ENCODE measurements at places on chromosomes 6 and 20. TPM values are rescaled to one million over a fixed set of nuclear protein-coding genes. Genes with fewer than 3 reads are reported as not detected.
A peak's percentile ranks its signal among the peaks of the same experiment; 100 is the strongest.

DNA sequence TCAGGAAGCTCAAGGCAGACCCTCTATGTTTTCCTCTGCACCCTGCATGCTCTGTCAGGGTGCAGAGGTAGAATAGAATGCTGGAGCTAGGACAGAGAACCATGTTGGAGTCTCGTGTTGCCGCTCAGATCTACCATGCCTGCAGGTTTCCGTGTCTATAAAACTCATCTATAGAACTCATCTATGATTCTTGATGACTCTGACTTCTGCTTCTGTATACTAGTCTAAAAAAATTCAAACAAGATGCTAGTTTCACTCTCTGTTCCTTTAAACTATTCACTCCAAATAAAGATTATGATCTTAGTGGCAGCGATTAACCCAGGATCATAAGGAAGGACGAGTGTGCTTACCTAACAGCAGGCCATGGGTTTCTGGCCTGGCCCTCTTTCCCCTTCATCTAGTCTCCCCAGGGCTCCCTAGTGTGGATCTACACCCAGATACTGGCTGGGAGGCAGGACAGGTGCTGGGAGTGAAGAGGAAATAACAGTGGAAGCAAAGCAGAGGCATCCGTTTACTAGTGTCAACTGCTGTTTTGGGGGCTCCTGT lies 162.7 kb upstream of the SUPT3H start:
- DNase-seq = no peak

DNA sequence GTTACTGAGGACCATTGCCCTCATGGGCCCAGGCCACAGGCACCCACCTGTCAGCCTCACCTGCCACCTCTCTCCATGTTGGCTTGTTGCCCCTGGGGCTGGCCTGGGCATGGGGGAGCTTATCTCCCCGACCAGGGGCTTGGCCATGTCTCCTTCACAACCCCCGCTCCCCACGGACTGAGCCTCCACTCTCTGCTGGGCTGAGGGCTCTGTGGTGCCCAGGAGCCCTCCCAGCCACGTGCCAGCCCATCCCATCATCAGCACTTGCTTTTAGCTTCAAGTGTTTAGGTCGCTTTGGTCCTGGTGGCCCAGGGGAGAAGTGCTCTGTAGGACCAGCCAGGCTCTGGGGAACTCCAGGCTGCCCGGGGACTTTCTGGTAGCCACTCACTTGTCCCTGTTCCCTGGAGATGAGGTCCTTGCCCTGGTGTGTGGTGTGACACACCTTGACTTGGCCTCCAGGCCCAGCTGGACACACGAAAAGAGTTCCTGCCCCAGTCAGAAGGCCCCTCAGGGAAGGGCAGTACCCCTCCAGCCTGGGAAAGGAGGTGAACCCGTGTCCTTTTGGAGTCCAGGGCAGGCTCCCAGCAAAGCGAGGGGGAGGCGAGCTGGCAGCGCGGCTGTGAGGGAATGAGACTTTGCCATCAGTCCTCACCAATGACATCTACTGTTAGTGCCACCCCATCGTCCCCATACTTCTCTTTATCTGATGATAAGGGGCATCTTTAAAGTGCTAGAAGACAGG lies 352.6 kb downstream of the ZFAND3 start:
- DNase-seq = no peak

- DNase-seq = no peak
Observed at GRCh38 chr20:53279735-53280134, 307.6 kb downstream of the TSHZ2 start.

DNA sequence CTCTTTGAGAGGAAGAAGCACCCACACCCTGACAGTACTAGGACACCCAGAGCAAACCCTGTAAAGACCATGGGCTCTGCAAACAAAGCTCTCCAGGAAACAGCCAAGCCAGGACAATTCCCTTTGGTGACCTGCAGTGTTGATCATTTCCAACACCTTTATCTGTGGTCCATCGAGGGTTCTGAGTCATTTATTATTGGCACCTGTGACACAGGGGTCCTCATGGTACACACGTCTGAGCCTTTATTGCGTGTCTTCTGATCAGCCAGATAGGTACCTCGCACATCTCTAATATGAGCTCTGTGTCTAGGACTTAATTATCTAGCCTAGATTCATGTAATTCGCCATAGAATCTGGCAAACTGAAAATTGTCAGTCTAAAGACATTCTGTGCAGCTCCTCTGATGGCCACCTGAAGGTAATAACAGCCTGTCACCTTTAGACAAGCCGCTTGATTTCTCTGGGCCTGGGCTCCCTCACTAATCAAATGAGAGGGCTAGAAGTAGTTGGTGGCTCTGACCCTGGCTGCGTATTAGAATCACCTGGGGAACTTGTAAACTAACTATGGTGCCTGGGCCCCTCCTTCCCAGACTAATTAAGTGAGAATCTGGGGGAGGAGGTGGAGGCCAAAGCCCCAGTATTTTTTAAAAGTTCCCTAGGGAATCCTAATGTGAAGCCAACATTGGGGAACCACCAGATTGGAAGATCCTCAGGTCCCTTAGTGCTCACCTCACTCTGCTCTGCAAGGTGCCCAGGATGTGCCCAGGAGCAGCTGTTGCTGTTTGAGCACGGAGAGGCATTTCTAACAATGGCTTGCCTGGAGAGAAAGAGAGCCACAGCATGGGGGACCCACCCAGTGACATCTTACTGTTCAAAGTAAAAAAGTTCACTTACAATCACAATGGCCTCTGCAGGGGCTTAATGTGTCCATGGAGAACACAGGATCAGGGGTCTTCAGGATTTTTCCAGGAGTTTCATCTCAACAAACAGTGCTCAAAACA lies 122.0 kb upstream of the ARID1B start:
- no peak for DNase-seq

DNA sequence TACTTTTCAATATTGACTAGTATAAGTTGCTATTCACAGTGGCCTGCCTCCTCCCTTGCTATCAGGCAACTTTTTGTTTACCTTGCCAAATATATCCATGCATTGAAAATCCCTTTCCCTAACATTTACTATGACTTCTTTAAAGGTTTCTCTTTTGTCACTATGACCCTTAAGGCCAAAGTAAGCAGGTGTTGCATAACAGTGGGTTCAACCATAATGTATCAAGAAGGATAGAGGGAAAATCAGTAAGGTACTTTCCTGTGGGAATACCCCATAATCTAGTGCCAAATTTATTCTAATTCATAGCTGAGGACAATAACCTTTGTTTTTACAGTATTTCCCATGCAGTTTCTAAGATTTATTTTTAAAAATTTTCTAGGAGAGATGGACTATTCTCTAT lies 527.6 kb downstream of the CDKAL1 start:
- no peak for DNase-seq

Gene GPSM3
- 16.2 TPM for total RNA-seq

- no peak for DNase-seq
Observed at GRCh38 chr6:87074101-87074621, 20.7 kb downstream of the CGA start.

Gene SH3BGRL2
- total RNA-seq = 38.3 TPM

DNA sequence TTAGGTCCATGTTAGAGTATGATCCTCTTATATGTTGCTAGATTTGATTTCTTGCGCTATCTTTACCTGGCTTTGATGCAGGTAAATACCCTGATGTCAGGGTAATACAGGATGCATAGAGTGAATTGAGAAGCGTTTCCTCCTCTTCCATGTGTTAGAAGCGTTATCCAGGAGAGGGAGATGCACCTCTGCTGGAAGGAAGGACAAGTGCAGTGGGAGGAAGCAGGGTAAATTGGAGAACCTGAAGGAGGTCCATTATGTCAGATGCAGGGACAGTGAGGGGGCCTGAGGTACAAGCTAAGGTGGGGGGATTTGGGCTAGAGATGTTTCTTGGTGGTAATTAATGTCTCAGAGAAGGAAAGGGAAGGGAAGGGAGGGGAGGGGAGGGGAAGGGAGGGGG lies 7.7 kb downstream of the SHLD1 start:
- DNase-seq = no peak

DNA sequence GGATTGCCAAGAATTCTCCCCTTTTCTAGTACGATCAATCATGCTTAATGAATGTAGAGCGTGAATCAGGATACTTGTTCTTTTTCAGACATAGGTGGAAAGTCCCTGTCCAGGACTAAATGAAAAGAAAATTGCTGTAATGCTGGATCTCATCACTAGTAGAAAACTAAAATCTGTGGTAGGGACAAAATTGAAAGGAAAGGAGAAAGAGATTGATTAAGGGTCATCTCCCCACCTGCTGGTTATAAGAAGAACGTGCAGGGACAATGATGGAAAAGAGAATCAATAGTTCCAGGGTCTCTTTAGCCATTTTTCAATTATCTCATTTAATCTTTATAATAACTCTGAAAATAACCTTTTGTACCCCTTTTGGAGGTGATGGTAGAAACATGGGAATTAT lies 18.7 kb upstream of the HLA-DRB1 start:
- no peak for DNase-seq

Gene POU3F2
- total RNA-seq = not detected

GRCh38 chr6:26344658-26345057 lies 20.3 kb upstream of the BTN3A2 start:
- no peak for DNase-seq

- no peak for DNase-seq
Observed at GRCh38 chr6:21589352-21590345, 3.9 kb upstream of the SOX4 start.

Gene SLC17A1
- not detected for total RNA-seq

DNA sequence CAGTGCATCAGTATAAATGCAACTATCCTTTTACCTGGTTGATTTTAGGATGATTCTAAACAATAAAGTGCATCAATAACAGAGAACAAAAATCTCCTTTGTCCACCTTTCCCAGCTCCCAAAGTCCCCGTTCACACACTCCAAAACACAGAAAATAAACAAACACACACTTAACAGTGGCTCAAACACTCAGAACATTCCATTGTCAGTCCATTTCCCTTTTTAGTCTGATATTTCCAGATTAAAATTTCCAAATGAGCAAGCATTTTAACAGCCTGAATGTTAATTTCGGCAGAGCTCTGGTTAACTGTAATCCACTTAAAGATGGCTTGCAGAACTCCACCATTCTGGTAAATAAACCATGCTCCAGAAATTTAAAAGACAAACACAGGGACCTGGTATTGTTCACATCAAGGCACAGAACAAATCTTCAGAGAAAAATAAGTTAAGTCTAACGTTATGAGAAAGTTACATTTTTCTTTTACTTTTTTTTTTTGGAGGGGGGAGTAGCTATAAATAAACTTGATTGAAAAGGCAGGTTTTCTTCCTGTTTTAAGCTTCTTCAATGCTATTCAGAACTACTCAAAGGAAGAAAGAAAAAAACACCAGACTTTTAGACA lies 100.8 kb downstream of the DST start:
- no peak for DNase-seq

GRCh38 chr20:62837790-62838127 lies 20.9 kb downstream of the COL9A3 start:
- DNase-seq = no peak

DNA sequence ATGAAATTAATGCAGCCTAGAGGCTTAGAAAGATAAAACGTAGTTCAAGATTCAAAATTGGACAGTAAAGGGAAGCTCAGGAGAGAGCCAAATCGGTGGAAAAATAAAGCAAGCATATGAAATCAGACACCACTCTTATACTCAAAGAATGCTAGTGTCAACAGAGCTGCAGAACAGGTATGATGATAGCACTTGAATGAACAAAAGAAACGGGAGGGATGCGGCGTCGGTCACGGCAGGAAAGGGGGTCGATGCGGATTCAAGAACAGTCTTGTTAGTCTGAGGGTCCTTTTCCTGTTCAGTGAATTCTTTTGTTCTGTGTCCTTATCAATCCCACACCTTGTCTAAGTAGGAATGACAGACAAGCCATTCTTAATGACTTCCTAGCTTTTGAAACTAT lies 114.4 kb downstream of the FOXC1 start:
- DNase-seq = no peak

Gene RSPO3
- total RNA-seq = 14.0 TPM

DNA sequence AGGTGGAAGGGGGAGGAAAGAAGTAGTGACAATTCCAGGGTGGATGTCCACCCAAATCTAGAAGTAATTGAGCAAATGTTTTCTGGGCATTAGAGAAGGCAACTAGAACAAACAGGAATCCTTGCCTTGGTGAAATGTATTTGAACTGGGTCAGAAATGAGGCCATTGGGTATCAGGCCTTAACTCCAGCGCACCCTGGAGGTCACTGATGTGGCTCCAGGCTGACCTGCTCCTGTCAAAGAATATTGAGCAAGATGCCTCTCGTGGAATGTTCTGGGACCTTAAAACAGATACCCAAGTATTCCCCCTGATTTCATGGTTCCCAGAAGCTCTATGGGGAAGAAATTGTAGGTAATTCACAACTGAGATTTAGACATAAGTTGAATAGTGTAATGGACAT lies 6.9 kb downstream of the HLA-DPB1 start:
- no peak for DNase-seq

GRCh38 chr6:168658059-168658458 lies 217.1 kb downstream of the SMOC2 start:
- DNase-seq = no peak

GRCh38 chr6:42251911-42252637 lies 34.4 kb upstream of the MRPS10 start:
- DNase-seq = no peak

Gene RBM24
- 2.7 TPM for total RNA-seq

GRCh38 chr6:158718461-158719046 lies 68.7 kb downstream of the SYTL3 start:
- DNase-seq = no peak

- peak; percentile 64 for DNase-seq
Observed at GRCh38 chr6:169869301-169869700, 117.9 kb downstream of the ERMARD start.

DNA sequence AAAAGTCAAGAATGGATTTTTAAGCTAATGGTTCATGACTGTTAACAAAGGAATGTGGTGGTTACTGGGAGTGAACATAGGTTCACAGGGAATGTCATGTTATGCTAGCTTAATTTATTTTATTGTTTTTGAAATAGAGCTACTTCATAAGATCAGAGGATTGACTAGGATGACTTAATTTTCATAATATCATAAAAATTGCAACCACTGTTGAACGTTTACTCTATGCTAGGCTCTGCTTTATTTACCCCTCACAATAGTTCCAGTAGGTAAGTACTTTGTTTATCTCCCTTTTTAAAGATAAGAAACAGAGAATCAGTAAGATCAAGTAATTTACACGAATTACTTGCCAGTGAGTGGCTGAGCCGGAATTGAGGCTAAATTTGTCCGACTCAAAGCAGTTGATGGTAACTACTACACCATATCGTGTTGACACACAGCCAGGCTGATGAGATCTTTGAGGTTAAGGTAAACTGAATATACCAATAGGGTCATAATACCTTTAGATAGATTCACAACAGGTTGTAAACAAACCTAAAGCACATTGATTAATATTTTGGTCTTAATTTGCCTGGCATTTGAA lies 194.6 kb upstream of the CITED2 start:
- no peak for DNase-seq

GRCh38 chr6:140041056-140041455 lies 666.6 kb upstream of the CITED2 start:
- DNase-seq = no peak

DNA sequence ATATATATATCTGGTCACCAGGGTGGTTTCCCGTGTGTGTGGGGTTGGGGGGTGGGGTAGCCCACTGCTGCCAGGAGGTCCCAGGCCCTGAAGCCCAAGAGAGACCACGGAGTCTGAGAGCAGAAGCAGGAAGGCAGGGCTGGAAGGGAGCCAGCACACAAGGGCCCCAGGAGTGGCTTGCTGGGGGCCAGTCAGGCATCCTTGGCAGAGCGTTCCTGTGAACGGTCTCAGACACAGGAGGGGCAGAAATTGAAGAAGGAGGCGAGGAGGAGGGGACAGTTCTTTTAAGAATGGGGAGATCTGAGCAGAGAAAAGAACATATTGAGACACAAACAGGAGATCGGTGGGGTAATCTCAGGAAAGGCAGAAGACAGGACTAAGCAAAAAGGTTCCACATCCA lies 1.9 kb upstream of the EBF4 start:
- no peak for DNase-seq
